Pons (tissue), 1 donor: ENCODE measurements at places on chromosomes 3 and 15.
A peak's percentile ranks its signal among the peaks of the same experiment; 100 is the strongest.

DNA sequence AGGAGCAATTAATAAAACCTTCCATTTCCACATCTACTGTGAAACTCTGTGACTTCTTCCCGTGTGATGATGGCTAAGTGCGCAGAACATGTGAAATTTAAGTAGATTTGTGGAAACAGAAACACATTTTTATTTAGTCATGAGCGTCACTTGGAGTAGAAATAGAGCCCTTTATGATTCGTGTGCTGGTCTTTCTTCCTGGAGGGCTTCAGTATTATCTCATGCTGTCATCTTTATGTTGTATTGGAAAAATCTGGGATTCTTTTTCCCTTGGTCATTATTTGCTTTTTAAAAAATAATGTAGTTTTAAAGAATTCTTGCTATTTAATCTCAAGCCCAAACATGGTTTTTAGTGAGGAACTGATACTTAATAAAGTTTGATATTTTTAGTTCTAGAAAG lies 284.0 kb upstream of the CTDSPL start:
- DNase-seq, result no peak

GRCh38 chr3:179083977-179084376 lies 12.4 kb upstream of the ZMAT3 start:
- no peak for DNase-seq

DNA sequence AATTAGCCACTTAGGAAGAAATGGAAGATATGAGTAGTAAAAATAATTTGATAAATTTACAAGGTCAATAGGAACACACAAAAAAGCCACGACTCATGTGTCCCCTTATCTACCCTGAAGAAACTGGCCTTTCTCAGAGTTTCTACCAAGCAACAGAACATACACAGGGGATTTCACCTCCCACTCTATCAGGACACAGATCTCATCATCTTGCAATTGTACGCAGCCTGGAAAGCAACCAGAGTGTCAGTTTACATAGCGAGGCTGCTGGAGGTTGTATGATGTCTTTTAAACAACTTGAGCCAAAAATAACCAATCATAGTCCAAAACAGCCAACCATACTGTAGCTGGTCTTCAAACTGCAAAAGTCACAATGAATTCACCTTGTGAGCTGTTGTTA lies 19.7 kb upstream of the LMOD3 start:
- no peak for DNase-seq

DNA sequence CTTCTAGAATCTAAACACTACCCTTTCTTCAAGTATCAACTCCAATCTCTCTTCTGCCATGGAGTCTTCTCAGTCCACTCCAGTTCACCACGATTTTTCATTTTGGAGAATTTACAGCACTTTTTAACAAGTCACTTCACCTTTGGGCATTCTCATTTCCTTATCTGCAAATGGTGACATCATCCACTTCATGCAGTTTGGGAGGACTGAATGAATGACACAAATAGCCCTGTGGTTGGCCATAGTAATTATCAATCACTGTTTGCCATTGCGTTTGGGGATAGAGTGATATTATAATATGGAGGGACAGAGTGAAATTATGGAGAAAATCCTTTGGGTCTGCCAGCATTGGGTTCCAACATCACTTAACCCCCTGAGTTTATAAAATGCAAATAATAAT lies 38.0 kb upstream of the TM4SF1 start:
- no peak for DNase-seq

GRCh38 chr15:68695061-68695595 lies 116.3 kb downstream of the CORO2B start:
- DNase-seq, result no peak

- no peak for DNase-seq
These were observed 3.5 kb upstream of the SHISA5 start for GRCh38 chr3:48507256-48508061.

- no peak for DNase-seq
These were observed 1.6 kb upstream of the CALML4 start for GRCh38 chr15:68206711-68207151.

- no peak for DNase-seq
These were observed 6.7 kb downstream of the ARGFX start for GRCh38 chr3:121574449-121574848.

- peak; percentile 86 for DNase-seq
These were observed 30.0 kb downstream of the NBEAL2 start for GRCh38 chr3:47009225-47010110.
